Putamen (tissue), 1 donor: ENCODE measurements at places on chromosomes 5 and 9.

DNA sequence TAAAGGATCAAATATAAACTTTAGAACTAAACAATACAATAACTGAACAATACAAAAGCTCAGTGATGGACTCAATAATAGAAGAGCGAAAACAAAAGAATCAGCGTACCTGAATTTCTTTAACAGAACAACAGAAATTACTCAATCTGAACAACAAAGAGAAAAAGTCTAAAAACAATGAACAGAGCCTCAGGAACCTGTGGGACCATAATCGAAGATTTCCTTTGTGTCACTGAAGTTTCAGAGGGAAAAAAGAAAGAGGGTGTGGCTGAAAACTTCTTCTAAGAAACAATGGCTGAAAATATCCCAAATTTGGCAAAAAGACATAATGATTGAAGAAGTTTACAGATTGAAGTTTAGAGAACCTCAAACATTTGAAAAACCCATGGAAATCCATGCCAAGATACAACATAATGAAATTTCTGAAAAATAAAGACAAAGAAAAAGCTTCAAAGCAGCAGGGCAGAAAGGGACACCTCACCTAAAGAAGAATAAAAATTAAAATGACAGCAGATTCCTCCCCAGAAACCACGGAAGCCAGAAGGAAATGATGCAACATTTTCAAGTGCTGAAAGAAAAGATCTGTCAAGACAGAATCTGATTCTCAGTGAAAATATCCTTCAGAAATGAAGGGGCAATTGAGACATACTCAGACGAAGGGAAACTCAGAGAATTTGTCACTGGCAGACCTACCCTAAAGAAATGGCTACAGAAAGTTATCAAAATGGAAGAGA, 288.8 kb downstream of the ARL15 start:
- no peak for DNase-seq

DNA sequence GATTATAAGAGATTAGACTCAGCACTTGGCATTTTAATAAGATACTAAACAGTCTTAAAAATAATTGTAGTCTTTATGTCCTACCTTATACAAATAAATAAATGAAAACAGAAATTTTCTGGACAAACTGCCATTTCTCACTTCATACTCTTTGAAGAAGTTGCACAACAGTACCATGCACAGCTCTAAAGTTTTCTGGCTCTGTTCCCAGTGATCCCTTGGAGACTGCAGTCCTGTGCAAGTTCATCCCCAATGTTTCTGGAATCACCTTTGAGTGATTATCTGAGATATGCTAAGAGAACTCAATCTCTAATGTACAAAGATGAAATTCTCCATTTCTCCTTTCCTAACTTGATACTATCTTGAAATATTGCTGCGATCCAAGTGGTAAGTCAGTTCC, 330.4 kb upstream of the EDIL3 start:
- no peak for DNase-seq

DNA sequence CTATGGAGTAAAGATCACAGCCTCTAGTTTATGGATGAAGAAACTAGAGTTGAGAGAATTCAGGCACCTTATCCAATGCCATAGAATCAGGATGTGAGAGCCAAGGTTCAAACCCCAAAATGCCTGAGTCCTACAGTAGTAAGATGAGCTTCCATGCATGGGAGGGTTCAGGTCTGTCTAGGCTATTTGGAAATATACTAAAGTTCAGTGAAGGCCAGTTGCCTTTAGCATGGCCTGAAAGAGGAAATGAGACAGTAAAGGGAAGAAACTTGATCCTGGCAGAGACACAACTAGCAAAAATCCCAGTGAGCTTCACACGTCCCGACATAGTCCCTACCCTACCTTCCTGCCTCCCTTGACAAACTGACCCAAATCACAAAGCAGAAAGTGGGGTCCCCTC, 317.0 kb downstream of the RASEF start:
- DNase-seq, result no peak

DNA sequence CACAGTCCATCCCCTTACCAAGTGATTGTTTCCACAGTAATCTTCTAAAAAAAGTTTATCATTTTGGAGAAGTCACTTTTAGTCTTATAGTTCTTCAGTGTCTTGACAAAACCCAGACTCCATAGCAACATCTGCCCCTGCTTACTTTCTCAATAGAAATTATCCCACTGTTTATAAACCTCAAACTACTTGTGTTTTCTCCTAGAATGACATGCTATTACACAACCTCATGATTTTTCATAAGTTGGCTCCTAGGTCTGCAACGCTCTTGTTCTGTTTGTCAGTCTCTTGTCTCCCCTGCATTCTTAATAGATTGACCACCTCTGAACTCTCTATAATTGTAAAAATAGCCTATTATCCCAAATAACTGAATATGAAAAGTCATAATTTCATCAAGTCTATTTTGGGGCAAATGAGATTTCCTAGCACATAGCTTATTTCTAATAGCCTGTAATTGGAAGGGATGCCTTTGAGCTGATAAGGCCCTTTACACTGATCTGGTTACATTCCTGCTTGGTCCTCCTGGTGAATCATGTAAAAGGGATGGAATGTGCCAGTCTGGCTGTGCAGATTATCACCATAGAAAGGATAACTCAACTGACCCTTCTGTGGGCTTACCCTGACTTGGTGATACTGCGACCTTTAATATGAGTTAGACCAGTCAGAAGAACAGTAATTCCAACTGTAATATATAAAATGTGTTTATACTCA, 69.6 kb downstream of the CHSY3 start:
- DNase-seq, result no peak

- DNase-seq, result no peak
Measured at GRCh38 chr5:141420855-141421488, at the start of gene PCDHGA11. Gene PCDHGA11, plus strand, starts transcription at chr5:141421051. Its CDS starts 177 bp downstream, at chr5:141421228.

GRCh38 chr9:83154821-83155220, 91.9 kb upstream of the RASEF start:
- no peak for DNase-seq

DNA sequence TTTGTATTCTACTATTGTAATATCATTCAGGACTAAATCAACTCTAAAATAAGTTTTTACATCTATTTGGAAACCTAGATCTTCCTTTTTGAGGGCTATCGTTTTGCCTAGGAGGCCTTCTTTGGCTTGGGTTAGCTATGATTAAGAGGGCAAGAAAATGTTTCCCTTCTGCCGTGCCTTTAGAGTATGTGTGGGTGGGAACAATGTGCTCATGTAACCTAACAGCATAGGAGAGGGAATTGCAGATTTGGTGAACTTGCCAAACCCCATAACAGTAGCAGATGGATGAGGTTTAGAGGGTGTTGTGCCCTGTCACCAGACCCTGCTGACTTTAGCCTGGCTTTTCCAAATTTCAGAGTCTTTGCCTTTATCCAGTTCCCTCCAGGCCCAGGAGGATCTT, 339.0 kb downstream of the ADGRV1 start:
- no peak for DNase-seq

DNA sequence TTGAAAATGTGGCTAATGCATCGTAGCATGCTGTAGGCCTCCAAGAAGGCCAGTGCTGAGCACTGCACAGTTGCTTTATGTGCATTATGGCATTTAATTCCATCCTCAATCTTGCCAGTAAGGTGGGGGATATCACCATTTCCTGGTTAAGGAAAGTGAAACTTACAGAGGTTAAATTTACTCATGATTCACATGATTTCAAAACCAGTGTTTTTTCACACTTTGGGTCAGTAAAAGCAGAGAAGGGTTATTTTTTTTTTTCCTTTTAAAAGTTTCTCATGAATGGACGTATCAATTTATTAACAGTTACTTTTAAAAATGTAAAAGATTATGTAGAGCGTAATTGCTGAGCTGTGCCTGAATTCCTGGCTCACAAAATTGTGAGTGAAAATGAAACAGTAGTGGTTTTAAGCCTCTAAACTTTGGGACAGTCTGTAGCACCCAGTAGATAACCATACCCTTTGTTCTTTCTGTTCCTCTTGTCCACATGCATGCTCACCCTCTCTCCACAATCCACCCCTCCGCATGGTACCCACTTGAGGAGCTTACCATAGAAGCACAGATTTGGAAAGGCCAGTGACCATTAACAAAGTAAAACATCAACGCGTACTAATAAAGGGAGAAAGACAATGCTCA, 21.2 kb downstream of the MAST4 start:
- no peak for DNase-seq

GRCh38 chr9:94030318-94031179, 53.7 kb upstream of the PTPDC1 start:
- peak; percentile 87 for DNase-seq

GRCh38 chr9:88950341-88951154, 40.7 kb upstream of the S1PR3 start:
- no peak for DNase-seq

DNA sequence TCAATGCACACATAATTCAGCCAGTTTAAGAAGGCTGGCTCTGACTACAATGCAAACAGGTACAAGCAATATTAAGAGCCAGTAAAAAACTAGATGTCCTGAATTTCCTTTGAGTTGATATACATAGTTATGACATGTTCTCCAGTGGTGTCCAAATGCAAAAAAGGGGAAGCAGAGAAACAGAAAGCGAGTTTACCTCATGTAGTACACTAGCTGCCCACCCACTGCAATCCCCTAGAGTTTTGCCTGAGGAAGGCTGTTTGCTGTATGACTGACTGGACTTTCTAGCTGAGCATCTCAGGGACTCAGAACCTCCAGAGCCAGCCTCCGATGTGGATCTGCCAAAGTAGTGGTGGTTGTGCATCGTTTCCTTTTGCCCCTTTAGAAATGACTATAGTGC, 44.8 kb upstream of the SLC1A3 start:
- no peak for DNase-seq

GRCh38 chr5:143428738-143429420, 25.4 kb upstream of the NR3C1 start:
- no peak for DNase-seq

GRCh38 chr5:152546493-152546892, 141.4 kb upstream of the NMUR2 start:
- no peak for DNase-seq

DNA sequence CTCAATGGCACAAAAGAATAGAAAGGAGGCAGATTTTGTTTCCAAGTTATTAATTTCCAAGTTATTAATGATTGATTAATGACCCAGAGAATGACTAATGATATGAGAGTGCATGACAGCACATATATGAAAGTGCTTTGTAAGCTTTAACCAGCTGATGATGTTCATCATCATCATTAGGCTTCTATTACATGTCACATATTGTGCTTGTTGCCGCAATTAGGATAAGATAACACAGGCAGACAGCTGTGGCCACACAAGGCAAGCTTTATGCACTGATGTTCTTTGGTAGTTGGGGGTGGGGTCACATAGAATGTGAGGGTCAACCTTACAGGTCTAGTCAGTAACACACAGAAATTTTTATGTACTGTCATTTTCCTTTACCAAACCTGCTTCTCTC, 219.7 kb downstream of the TRPM3 start:
- no peak for DNase-seq

- DNase-seq, result no peak
Measured at GRCh38 chr9:116151966-116152381, 1.6 kb upstream of the PAPPA start.

GRCh38 chr5:179137016-179137642, 77.0 kb downstream of the ZNF354C start:
- DNase-seq, result no peak

- no peak for DNase-seq
Measured at GRCh38 chr5:110525762-110526161, 200.7 kb downstream of the TMEM232 start.

DNA sequence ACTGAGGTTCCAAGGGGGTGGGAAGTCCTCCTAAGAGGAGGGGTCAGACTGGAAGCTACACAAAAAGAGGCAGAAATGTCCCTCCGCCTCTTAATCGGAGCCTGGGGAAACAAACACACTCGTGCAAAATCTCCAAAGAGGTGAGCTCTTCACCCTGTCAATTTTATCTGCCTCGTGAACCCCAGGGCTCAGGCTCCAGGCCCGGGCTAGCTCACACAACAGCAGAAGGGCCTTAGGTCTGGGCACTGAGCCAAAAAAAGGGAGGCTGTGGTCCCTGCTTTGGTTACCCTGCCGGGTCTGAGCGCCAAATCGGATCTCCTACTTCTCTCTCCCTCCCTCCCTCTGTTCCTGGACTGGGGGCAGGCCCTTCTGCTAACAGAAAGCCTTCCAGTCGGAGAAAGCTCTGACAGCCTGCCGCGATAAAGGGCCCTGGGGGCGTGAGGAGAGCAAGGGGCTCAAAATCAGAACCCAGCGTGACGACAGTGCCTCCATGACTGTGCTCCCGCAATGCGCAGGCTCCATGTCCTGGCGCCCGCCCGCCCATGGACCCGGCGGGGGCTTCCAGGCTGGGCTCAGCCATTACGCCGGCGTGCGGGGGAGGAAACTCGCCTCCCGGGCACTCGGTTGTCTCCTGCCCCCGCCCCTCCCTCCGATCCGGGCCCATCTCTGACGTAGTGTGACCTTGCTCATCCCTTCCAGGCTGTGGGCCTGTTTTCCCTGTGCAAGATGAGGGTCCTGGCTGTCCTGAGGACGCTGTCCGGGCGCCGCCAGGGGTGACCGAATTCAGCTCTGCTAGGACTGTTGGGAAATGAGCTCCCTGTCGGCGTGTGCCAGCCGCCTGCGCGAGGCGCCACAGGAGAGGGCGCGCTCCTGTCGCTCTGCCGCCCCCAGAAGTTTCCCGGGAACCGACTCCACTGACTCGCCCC, 865 bp upstream of the SLC22A4 start:
- peak; percentile 73 for DNase-seq

DNA sequence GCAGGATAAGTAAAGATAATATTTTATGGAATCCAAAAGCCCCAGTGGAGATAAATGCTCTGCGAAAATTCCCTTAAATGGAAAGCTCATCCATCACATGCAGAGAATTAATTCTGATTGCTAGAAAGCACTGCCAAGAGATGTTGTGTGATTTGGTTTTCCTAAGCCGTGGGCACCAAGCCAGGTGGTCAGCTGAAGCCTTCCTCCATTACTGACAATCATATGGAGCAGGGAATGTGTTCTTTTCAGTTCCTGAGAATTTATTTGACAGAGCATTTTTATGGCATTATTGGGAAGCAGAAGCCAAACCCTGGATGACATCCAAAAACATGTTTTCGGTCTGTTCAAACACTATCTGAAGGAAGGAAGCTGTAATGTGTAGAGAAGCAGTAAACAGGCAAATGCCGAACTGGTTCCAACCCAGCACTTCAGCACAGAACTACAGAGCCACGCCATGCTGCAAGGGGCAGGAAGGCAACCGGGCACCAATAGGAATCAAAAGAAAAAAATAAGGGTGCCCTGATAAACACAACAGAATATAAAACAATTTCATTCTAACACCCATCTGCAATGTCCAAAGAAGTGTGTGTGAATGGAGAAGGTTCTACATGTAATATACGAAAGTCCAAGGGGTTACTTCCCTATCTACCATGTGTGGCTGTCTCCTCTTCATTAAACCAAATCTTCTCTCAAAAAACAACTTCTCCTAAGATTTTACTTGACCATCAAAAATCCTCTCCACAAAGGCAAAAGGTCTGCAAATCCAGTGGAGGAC, 12.3 kb downstream of the ARSB start:
- peak; percentile 33 for DNase-seq

- DNase-seq, result no peak
Measured at GRCh38 chr9:37927132-37927531, 23.2 kb upstream of the SLC25A51 start.

GRCh38 chr9:124346347-124347163, 68.7 kb downstream of the PSMB7 start:
- no peak for DNase-seq
